CD4-positive, alpha-beta T cell treated with Interleukin-6 for 4 hours (primary cell): ENCODE measurements at places on chromosomes 11 and 22.

DNA sequence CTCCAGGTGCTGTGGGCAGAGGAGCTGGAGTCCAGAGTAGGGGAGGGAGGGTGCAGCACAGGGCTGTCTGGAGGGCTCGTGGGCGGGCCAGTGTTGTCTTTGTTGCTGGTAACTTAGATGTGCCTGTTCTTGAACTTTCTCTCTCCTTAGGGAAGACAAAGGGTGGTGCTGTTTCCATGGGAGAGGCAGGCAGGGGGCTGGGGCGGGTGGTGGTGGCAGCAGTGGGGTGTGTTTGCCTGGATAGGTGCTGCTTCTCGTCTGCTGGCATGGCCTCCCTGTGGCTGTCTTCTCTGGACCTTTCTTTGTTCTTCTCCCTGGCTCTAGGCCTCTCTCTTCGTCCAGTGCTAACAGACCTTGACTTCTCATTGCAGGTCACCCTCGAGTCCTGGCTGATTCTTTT lies 8.5 kb downstream of the SIDT2 start:
- no peak for DNase-seq

DNA sequence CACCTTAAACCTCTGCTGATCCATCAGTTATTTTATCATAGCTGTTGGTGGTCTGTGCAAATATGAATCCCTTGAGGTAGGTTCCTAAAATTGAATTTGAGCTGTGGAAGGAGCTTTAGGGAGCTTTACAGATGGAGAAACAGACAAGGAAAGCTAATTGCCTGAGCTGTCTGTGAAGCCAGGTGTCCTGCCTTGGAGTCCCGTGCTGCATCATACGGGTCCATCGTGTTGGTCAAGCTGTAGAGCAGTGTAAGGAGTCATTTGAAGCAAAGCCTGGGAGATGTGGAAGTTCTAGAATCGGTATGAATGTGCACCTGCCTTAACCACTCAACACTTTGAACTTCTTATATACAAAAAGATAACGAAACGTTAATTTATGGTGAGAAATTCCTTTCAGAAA lies 1.0 kb downstream of the POLA2 start:
- DNase-seq, result no peak

GRCh38 chr11:61791737-61792309 lies 576 bp downstream of the TMEM258 start:
- DNase-seq, result peak; percentile 25

GRCh38 chr11:124346311-124346955 lies 26.4 kb upstream of the OR8D2 start:
- no peak for DNase-seq

GRCh38 chr11:61760946-61761345 lies 8.5 kb downstream of the MYRF start:
- DNase-seq, result no peak

- DNase-seq, result no peak
Observed at GRCh38 chr11:19849947-19850593, 137.4 kb downstream of the NAV2 start.

GRCh38 chr22:28883917-28884746 lies 760 bp downstream of the ZNRF3 start:
- peak; percentile 43 for DNase-seq

DNA sequence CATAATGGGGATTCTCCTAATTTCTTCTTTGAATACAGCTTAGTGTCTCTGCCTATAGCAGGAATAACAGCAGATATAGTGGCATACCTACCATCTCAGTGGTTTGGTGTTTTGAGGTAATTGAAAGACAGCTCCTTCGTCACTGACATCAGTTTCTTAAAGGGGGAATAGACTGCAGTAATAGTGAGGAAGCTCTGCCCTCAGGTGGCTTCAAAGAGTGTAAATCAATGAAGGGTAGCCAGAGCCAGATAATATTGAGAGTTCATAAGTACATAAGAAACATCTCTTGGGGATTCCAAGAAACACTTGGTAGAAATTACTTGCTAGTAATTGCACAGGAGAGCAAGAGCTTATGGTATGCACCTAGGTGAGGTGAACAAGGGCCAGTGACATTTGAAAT lies 4.4 kb downstream of the OR6M1 start:
- no peak for DNase-seq

DNA sequence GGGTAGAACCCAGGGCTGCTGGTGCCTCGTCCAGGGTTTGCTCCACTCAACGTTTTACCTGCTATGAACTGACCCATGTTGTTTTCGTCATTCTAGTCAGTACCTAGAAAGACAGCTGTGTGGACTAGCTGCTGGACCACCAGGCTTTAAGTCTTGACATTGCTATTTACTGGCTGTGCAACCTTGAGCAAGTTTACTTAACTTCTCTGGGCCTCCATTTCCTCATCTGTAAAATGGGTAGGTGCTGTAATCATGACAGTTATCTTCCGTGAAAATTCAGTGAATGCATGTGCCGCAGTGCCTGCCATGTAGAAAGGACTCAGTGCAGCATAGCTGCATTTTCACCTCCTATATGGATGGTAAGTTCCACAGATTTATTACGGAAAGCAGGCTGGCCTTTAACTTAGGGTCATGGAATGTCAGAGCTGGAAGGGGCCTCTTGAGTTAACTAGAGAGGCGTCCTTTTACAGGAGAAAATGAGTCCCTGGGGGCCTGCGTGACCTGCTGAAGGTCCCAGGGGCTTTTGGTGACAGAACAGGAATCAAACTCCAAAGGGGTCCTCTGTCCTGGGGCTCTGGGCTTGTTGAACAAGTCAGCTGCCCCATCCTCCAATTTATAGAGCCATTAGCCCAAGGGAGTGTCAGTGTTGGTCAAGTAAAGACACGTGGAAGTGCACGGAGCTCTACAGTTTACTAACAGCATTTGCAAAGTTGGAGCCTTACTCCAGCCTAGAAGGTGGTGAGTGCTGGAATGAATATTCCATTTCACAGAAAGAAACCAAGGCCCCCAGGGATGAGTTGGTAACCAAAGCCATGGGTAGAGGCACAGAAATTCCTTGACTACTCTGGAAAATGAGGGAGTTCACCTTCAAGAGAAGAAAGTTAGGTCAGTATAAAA lies 12.0 kb upstream of the MALAT1 start:
- DNase-seq, result no peak

DNA sequence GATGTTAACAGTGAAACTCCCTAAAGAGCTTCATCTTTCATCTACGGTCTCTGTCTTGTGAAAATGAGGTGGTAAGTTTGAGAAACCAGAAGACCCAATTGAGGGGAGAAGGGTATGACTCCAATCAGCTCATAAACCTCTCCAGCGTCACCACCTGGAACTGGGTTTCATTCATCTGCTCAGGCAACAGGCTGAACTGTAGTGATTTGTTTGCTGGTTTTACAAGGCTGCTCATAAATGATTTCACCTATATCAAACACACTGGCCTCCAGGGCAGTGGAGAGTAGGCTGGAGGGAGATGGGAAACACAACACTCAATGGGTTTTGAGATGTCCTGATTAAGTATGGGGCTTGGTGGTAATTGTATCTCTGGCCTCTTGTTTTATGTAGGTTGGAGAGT lies 79.0 kb downstream of the EFCAB6 start:
- no peak for DNase-seq

DNA sequence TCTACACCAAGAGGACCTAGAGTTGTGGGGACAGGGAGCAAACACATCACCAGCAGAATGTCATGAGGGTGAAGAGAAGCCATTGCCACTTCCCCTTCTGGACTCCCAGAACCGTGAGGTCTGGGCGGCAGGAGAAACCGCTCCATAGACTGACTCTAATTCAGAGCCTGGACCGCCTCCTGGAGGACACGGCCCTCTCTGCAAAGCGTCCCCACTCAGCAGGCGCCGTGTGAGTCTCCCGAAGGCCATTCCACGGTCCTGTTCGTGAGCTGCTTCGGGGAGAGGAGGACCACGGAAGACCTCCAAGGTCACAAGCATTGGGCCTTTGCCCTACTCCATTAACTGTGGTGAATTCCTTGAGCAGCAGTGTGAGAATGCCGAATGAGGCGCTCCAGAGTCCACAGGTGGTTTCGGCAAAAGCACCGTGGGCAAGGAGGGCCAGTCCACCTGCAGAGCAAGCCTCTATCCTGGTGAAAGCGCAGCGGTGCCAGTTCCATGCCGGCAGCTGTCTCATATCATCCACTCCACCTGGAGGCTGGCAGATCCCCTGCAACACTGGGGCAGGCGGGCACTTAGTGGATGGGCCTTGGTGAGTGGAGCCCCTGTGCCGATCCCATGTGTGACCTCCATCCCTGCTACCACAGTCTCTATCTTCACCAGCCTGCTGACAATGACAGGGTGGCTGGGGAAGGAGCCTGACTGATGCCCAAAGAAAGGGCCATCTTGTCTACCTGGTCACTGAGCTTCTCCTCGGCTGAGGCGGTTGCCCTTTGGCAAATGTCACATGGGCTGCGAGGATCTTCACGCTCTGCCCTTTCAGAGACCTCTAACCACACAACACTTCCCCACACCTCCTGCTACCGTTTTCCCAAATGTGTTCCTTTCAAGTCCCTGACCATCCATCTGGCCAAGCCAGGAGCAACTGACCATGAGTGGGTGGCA lies 7.5 kb downstream of the C11orf21 start:
- DNase-seq, result no peak

GRCh38 chr11:104060820-104061219 lies 24.4 kb downstream of the DDI1 start:
- no peak for DNase-seq

- DNase-seq, result no peak
Observed at GRCh38 chr22:39997939-39998726, 3.4 kb downstream of the FAM83F start.

GRCh38 chr11:118088531-118088930 lies 1.8 kb upstream of the SMIM35 start:
- DNase-seq, result no peak

GRCh38 chr22:39383841-39384625 lies 15.5 kb upstream of the TAB1 start:
- no peak for DNase-seq

GRCh38 chr11:122784325-122784955 lies 53.9 kb upstream of the CRTAM start:
- DNase-seq, result no peak

GRCh38 chr11:29527391-29527936 lies 489.4 kb downstream of the KCNA4 start:
- DNase-seq, result no peak

- no peak for DNase-seq
Observed at GRCh38 chr11:114058871-114059277, 637 bp upstream of the ZBTB16 start.

DNA sequence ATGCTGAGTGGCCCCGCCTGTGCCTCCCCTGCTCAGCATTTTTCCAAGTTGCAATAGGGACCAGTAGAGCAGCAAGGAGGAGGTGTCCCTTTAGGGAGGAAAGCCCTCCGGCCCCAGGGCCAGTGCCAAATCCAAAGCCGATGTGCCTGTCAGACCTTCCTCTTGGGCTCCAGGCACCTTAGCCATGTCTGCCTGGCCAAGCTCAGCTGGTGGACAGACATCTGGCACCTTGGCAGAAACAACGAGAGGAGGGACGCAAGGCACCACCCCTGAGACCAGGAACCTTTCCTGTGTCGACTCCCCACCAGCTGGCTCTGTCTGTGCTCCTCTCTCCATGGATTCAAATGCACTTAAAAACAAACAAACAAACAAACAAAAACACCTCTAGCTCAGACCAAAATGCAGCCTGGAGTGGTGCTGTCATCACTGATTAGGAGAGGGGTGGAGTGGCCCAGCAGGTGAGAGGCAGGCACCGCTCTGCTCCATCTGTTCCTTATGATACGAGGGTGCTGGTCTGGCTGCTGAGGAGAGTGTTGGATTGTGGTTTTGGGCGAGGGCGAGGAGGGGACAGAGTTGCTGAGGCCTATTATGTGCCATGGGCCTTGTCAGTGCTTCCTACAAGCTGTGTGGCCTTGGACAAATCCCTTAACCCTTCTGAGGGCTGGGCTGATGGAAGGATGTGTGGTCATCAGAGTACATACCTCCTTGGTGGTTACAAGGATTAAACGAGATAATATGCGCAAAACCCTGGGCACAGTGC lies 46.2 kb downstream of the TP53I11 start:
- DNase-seq, result no peak

DNA sequence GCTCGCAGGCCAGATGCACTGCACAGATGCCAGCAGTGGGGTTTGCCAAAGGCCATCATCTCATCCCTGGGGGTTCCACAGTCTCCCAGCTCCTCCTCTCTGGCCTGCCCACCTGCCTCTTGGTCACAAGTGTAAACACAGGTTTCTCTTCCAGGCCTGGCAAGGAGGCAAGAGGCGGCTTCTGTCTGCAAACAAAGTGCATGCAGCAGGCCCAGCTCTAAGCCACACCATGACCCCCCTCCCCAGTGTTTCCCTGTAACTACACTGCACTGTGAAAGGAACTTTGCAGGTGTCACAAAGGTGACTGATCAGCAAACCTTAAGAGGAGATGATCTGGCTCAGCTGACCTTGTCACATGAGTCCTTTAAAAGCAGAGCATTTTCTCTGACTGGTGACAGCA lies 26.2 kb upstream of the SHISAL1 start:
- DNase-seq, result no peak

GRCh38 chr11:114166897-114167323 lies 107.4 kb downstream of the ZBTB16 start:
- DNase-seq, result peak; percentile 63

- no peak for DNase-seq
Observed at GRCh38 chr11:93935826-93936225, 85.3 kb upstream of the HEPHL1 start.

GRCh38 chr11:131982154-131982553 lies 611.7 kb downstream of the NTM start:
- no peak for DNase-seq

DNA sequence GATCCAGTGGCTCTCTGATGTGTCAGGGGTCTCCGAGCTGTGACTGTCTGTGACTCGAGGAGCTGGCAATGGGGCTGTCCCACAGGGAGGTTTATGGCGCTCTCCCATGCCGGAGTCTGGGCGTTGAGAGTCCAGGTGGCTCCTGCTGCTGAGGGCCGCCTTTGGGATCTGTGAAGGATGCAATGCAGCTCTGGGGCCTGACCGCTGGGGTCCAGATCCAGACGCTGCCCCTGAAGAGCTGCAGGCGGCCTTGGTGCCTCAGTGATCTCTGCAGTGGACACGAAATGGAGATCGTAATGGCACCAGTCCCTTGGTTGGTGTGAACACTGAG lies 155.3 kb downstream of the TBC1D22A start:
- no peak for DNase-seq

DNA sequence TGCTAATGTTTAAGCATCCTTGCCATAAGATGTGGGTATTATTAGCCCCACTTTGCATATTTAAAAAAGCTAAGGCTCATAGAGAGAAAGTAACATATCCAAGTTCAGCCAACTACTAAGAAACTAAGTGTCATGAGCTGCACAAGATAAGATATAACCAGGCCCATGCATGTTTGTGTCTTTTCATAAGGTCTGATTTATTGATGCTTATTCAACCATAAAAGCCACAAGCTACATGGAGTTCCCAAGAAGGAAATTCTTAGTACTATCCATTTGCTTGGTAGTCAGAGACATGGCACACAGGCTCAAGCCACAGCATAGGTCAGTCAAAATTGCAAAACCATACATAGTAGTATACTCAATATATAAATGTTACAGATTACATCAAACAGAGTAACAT lies 488.5 kb downstream of the SOX6 start:
- no peak for DNase-seq

GRCh38 chr22:47228767-47229166 lies 466.3 kb downstream of the TBC1D22A start:
- DNase-seq, result no peak
